ENCODE measurements at places on chromosomes 6 and 20. TPM values are rescaled to one million over a fixed set of nuclear protein-coding genes. Genes with fewer than 3 reads are reported as not detected.
A peak's percentile ranks its signal among the peaks of the same experiment; 100 is the strongest.

GRCh38 chr6:31794866-31795615 is 511 bp downstream of the VARS1 start:
- H3K27ac ChIP-seq: peak overlapping the region; percentile 76
- no peaks in the 10 kb centered on the region for H3K27me3 ChIP-seq
- H3K4me1 ChIP-seq: peaks cover 25% of the 10 kb centered on the region
- peaks cover 28% of the 10 kb centered on the region for H3K36me3 ChIP-seq

DNA sequence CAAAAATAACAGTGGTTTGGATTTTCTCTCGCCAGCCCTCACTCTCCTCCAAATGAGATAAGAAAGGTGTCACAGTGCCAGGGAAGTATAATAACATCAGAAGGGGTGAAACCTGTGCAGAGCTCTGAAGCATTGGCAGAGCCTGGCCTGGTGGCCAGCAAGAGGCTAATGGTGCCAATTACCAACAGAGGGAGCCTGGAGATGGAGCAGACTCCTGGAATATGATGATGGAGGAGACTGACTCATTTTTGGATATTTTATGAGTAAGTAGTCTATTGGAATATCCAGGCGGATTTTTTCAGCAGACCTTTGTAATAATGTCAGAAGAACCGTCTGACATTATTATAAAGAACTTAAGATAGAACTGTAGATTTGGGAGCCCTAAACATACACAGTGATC is 442.6 kb upstream of the MARCKS start:
- peak; percentile 40 for DNase-seq
- H3K4me1 ChIP-seq: no peaks in the 10 kb centered on the region
- H3K4me3 ChIP-seq: no peak overlapping the region
- H3K27me3 ChIP-seq: no peaks in the 10 kb centered on the region
- no peak overlapping the region for H3K27ac ChIP-seq
- H3K36me3 ChIP-seq: no peaks in the 10 kb centered on the region

- H3K36me3 ChIP-seq: peaks cover 2% of the 10 kb centered on the region
- H3K4me1 ChIP-seq: peaks cover 47% of the 10 kb centered on the region
- peak overlapping the region; percentile 79 for H3K27ac ChIP-seq
- H3K27me3 ChIP-seq: peaks cover 6% of the 10 kb centered on the region
- DNase-seq: no peak
Measured at GRCh38 chr20:58650181-58650775, 805 bp upstream of the STX16 start.

GRCh38 chr6:52843605-52844004 is 3.0 kb upstream of the GSTA5 start:
- H3K4me1 ChIP-seq: peaks cover 21% of the 10 kb centered on the region
- H3K36me3 ChIP-seq: no peaks in the 10 kb centered on the region
- H3K27ac ChIP-seq: no peak overlapping the region
- DNase-seq: no peak
- H3K4me3 ChIP-seq: no peak overlapping the region

DNA sequence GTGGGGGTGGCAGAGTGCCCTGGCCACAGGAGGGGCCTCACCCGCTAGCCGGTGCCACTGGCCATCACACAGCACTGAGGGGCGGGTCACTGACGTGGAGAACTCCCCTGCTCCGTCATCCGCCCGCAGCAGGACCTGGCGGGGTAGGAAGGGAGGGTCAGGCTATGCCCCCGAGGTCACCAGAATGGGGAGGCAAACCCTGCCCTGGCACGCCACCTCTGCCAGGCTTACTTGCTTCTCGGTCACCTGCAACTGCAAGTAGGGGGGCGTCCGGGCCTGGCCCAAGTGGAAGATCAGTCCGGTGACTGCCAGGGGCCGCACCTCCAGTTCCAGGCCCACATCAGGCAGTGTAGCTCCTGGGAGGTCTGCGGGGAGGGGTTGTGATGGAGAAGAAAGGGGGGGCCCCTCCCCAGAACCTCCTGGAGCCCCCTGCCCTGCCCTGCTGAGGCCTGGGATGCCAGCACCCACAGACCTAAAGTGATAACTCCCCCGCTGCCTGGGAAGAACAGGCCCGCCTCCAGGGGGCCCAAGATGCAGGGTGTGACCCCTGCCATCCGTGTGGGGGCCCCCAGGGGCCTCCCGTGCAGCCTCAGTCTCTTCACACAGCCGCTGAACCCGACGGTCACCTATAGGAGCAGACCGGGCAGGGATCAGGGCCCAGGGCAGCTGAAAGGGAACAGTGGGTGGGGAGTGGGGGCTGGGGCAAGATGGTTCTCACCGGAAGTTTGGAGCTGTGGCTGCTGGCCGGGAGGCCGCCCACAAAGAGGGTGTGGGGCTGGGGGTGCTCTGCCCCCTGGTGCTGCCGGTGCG is 7.4 kb downstream of the ADRM1 start:
- no peak for DNase-seq
- H3K4me1 ChIP-seq: peaks cover 19% of the 10 kb centered on the region
- peaks cover 95% of the 10 kb centered on the region for H3K36me3 ChIP-seq
- H3K27me3 ChIP-seq: no peaks in the 10 kb centered on the region

GRCh38 chr20:51532577-51533191 is 9.8 kb downstream of the NFATC2 start:
- no peak overlapping the region for H3K27ac ChIP-seq
- no peak for DNase-seq
- no peaks in the 10 kb centered on the region for H3K36me3 ChIP-seq
- H3K4me1 ChIP-seq: peaks cover 22% of the 10 kb centered on the region
- H3K27me3 ChIP-seq: no peaks in the 10 kb centered on the region
- H3K4me3 ChIP-seq: no peak overlapping the region

DNA sequence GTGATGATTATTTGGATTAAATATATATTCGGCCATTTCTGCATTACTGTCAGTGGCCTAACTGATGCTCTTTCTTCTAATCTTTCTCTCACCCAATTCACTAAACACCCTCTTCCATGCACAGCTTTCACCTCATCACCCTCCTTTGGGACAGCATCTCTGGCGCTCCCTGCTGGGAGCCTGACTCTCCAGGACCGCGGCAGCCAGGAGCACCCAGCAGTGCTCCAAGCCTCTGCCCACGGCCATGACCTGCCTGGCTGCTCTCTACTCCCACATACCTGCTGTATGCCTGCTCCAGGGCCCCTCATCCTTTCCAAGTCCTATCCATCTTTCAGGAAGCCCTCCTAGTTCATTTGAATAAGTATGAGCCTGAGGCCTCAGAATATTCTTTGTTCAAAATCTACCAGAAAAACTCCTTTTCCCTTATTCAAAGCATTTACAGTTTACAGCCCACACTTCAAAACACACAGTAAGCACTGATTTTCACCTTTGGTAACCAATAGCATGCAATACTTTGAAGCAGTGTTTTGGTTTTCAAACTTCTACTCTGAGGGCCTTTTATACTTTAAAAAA is 15.2 kb downstream of the CTCFL start:
- no peaks in the 10 kb centered on the region for H3K36me3 ChIP-seq
- peak; percentile 35 for DNase-seq
- H3K4me3 ChIP-seq: no peak overlapping the region
- H3K27ac ChIP-seq: no peak overlapping the region
- no peaks in the 10 kb centered on the region for H3K4me1 ChIP-seq

DNA sequence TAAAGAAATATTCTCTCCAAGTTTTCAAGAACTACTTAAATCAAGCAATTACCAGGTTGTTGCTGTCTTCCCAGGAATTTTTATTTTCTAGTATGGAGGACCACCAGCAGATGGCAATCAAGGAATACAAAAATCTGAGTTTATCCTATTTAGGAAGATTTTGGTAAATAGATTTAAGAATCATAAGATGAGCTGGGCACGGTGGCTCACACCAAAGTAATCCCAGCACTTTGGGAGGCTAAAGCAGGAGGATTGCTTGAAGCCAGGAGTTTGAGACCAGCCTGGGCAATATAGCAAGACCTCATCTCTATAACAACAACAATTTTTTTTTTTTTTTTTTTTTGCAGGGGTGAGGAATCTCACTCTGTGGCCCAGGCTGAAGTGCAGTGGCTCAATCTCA is 19.3 kb upstream of the SEC63 start:
- no peak overlapping the region for H3K27ac ChIP-seq
- peaks cover 30% of the 10 kb centered on the region for H3K4me1 ChIP-seq
- H3K4me3 ChIP-seq: no peak overlapping the region
- DNase-seq: no peak
- H3K36me3 ChIP-seq: no peaks in the 10 kb centered on the region

DNA sequence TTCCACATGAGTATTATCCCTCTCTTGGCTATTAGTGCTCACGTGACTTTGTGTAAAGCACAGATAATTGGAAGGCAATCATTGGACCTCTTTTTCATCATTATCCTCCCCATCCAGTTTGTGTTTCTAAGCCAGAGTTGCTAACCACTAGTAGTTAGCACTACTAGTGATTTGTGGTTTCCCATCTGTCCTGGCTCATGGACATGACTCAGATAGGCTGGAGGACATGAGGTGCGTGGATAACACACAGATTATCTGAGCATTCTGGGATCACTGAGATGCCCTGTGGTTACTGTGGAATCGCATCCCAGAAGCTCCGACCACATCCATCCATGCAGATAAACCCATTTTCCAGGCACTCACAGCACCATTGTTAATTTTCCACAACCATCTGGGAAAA is 123.8 kb upstream of the NAA20 start:
- DNase-seq: no peak
- H3K27me3 ChIP-seq: no peaks in the 10 kb centered on the region
- H3K27ac ChIP-seq: no peak overlapping the region
- H3K36me3 ChIP-seq: no peaks in the 10 kb centered on the region

DNA sequence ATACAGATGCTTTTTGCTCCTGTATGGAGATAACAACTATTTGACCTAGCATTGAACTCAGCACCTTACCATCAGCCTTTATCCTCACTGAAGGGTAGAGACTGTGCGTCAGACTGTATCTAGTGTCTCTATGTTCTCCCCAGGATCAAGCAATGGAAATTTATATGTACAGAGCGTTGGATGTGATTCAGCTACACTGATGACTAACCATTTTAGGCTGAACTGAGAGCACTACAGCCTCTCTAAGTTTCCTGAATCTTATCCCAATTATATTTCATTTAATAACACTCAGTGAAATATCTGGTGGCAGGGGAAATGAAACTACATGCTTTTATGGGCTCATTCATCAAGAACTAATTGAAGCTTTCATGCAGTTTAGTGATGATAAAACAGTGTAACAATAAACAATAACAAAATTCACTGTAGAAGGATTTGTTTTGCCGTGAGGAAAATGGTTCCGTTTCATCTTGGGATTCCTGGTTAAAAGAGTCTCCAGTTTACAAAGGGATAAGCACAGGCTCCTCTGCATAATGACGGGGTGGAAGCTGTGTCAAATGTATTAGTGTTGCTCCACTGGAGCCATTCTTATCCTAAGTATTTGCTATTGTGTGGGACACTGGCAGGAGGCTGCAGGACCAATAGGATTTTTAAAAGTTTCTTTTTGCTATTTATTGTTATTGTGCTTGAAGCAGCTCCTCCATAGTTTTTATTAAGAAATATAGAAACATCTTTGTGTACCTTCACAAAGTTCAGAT is 567.6 kb upstream of the MMS22L start:
- H3K4me3 ChIP-seq: no peak overlapping the region
- no peaks in the 10 kb centered on the region for H3K36me3 ChIP-seq
- H3K27ac ChIP-seq: no peak overlapping the region
- DNase-seq: no peak
- H3K27me3 ChIP-seq: no peaks in the 10 kb centered on the region

DNA sequence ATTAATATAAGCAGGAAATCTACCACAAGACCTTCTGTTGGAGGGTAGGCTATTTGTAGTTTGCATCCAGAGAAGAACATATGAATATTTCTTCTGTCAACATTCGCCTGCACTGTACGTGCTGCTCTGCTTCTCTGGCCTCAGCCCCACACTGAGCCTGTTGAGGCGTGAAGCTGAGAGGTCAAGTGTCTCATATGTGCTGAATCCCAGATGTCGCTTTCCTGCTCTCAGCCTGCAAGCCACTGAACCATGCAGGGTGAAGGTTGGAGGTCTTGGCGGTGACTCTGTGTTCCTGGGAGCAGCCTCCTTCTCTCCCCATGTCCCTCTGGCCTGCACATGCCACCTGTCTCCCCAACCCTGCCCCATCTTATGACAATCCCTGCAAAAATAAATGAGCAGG is 83.6 kb downstream of the TMEM170B start:
- DNase-seq: no peak
- H3K36me3 ChIP-seq: no peaks in the 10 kb centered on the region
- H3K4me3 ChIP-seq: no peak overlapping the region
- no peaks in the 10 kb centered on the region for H3K4me1 ChIP-seq

- H3K27ac ChIP-seq: no peak overlapping the region
- DNase-seq: no peak
- no peaks in the 10 kb centered on the region for H3K36me3 ChIP-seq
- H3K4me1 ChIP-seq: no peaks in the 10 kb centered on the region
Measured at GRCh38 chr6:117465691-117466090, 16.8 kb upstream of the DCBLD1 start.

DNA sequence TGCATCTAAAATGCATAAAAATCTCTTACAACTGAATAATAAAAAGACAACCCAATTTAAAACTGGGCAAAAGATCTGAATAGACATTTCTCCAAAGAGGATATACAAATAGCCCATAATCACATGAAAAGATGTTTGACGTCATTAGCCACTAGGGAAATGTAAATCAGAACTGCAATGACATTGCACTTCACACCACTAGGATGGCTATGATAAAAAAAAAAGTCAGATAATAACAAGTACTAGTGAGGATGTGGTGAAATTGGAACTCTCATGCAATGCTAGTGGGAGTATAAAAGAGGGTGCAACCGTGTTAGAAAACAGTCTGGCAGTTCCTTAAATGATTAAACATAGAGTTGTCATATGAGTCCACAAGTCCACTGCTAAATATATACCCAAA is 24.3 kb upstream of the TBX18 start:
- no peaks in the 10 kb centered on the region for H3K36me3 ChIP-seq
- DNase-seq: no peak
- no peaks in the 10 kb centered on the region for H3K4me1 ChIP-seq
- no peak overlapping the region for H3K27ac ChIP-seq

GRCh38 chr6:35017411-35018181 is 123.5 kb downstream of the TCP11 start:
- no peak overlapping the region for H3K4me3 ChIP-seq
- DNase-seq: no peak

DNA sequence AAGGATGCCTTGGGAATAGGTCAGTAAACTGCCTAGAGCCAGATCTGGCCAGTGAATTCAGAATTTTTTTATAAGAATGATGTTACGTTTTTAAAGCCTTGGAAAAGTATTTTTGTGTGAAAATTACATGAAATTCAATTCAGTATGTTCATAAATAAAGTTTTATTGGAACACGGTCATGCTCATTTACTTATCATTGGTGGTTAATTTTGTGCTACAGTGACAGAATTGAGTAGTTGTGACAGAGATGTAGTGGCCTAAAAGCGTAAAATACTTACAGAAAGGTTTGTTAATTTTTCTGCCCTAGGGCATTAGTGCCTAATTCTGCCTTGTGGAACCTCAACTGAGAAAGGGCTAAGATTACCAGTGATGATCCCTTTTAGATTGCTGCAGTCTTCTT is 28.2 kb downstream of the ZFAND3 start:
- no peak for DNase-seq
- no peaks in the 10 kb centered on the region for H3K27me3 ChIP-seq
- peaks cover 37% of the 10 kb centered on the region for H3K4me1 ChIP-seq
- H3K27ac ChIP-seq: no peak overlapping the region

ESR1 gene
- not detected for polyA plus RNA-seq

DEFB126 gene
- not detected for polyA plus RNA-seq

SIRPB2 gene
- not detected for polyA plus RNA-seq

OPN5 gene
- polyA plus RNA-seq: not detected

TMC2 gene
- polyA plus RNA-seq: 0.03 TPM

FLRT3 gene
- 8.8 TPM for polyA plus RNA-seq

PPP1R3D gene
- 1.2 TPM for polyA plus RNA-seq

C20orf173 gene
- polyA plus RNA-seq: not detected
